Neural crest cell (in vitro differentiated cells): ENCODE measurements at places on chromosomes 7 and 10. TPM values are rescaled to one million over a fixed set of nuclear protein-coding genes. Genes with fewer than 3 reads are reported as not detected.

The EFCAB10 gene
- total RNA-seq = 0.27 and 0.70 TPM in 2 replicates

The UBN2 gene
- 30.1 and 32.1 TPM in 2 replicates for total RNA-seq

The ANKRD16 gene
- 10.7 and 13.3 TPM in 2 replicates for total RNA-seq

The RAPGEF5 gene
- 5.4 and 6.0 TPM in 2 replicates for total RNA-seq

The PNLIP gene
- not detected in 2 replicates for total RNA-seq

GRCh38 chr7:158244873-158245723 is 342.5 kb downstream of the PTPRN2 start:
- no peak for DNase-seq

- no peak for DNase-seq
Measured at GRCh38 chr10:79446758-79447084, 1.3 kb upstream of the ZCCHC24 start.

GRCh38 chr10:24096281-24096680 is 112.7 kb upstream of the KIAA1217 start:
- DNase-seq = no peak

GRCh38 chr7:32043688-32044087 is 26.5 kb downstream of the PDE1C start:
- no peak for DNase-seq

- no peak for DNase-seq
Measured at GRCh38 chr7:98252425-98253054, 508 bp upstream of the TECPR1 start.

- DNase-seq = peak; percentile 67
Measured at GRCh38 chr7:149753375-149754233, 19.8 kb downstream of the ZNF467 start.

DNA sequence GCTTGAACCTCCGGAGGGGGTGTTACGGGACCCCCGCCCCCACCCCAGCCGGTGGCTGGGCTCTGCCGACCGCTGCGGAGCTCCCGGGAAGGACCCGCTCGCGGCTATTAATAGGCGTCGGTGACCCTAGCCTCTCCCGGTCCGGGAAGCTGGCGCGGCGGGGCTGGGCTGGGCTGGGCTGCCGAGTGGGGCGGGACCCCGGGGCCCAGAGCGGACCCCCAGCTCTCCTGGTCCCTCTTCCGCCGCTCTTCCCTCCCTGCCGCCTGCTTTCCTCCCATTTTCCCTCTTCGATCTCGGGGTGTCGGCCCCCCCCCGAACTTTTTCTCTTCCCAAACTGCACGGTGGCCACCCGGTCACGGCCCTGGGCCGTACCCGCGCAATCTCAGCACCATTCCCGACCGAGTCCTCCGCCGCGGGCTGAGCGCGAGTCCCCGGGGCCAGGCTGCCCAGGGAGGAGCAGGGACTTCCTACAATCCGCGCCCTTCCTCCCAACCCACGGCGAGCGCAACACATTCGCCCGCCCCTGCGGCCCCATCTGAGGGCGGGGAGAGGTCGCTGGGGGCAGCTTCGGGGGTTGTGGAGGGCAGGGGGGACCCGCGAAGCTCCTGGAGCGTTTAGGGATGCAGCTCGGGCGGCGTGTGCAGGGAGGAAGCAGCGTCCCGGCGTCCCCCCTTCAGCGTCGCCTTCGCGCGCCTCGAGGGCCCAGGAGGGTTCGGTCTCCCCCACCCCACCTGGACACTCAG is 3.1 kb upstream of the ELFN1 start:
- no peak for DNase-seq
